ENCODE measurements at places on chromosomes 5 and 9. TPM values are rescaled to one million over a fixed set of nuclear protein-coding genes. Genes with fewer than 3 reads are reported as not detected.

DNA sequence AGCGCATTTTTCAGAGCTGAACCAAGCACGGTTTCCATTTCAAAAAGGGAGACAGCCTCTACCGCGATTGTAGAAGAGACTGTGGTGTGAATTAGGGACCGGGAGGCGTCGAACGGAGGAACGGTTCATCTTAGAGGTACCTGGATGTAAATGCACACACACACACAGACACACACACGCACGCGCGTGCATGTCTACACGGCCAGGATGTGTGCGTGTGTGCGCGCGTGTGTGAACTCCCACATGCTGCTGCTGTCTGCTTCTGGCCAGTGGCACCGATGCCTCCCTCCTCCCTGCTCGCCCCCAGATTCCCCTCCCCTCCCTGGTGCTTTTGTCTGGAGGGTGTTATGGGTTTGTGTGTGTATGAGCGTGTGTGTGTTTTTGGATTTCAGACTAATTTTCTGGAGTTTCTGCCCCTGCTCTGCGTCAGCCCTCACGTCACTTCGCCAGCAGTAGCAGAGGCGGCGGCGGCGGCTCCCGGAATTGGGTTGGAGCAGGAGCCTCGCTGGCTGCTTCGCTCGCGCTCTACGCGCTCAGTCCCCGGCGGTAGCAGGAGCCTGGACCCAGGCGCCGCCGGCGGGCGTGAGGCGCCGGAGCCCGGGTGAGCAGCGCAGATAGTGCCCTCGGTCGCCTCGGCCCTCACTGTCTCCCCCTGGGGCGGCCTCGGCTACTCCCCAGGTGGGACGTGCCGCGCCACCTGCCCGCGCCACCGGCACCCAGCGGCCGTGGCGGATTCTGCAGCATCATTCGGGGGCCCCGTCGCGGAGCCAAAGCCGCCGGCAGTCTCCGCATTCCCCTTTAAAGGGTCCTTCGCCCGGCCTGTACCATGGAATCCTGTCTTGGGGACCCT, at the start of gene NTRK2:
TSS of gene NTRK2 (plus strand) at position 442 of the 850 bp plus-strand sequence. CDS start 1,020 bp downstream, outside the sequence.
- H3K4me3 ChIP-seq = peak within 1 kb of the TSS; percentile 31
- H3K27ac ChIP-seq = no peak within 1 kb of the TSS
- peaks cover 87% of the 10 kb centered on the region for H3K27me3 ChIP-seq
- H3K36me3 ChIP-seq = no peaks in the 10 kb centered on the region
- H3K4me1 ChIP-seq = peaks cover 5% of the 10 kb centered on the region

GRCh38 chr9:116075191-116075590, 78.4 kb upstream of the PAPPA start:
- no peak overlapping the region for H3K27ac ChIP-seq
- no peaks in the 10 kb centered on the region for H3K36me3 ChIP-seq

GRCh38 chr5:35094948-35095347, 47.2 kb upstream of the AGXT2 start:
- H3K4me1 ChIP-seq = no peaks in the 10 kb centered on the region
- H3K4me3 ChIP-seq = no peak overlapping the region
- no peak for DNase-seq
- no peak overlapping the region for H3K27ac ChIP-seq
- no peaks in the 10 kb centered on the region for H3K36me3 ChIP-seq

GRCh38 chr5:146520731-146521130, 4.7 kb upstream of the GPR151 start:
- no peaks in the 10 kb centered on the region for H3K27me3 ChIP-seq
- H3K36me3 ChIP-seq = no peaks in the 10 kb centered on the region
- no peak for DNase-seq
- H3K4me1 ChIP-seq = peaks cover 11% of the 10 kb centered on the region
- H3K27ac ChIP-seq = no peak overlapping the region

DNA sequence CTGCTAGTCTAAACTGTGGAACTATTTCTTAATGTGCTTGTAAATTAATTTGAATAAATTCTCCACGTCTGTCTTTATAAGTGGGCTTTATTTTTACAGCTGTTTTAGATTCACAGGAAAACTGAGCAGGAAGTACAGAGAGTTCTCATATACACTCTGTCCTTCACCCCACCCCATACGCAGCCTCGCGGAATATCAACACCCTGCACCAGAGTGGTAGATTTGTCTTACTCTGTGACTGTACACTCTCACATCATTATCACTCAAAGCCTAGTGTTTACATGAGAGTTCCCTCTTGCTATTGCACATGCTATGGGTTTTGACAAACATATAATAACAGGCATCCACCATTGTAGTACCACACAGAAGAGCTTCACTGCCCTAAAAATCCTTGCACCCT, 179.7 kb upstream of the DAB2 start:
- DNase-seq = no peak
- H3K27me3 ChIP-seq = no peaks in the 10 kb centered on the region
- H3K27ac ChIP-seq = no peak overlapping the region
- no peak overlapping the region for H3K4me3 ChIP-seq

GRCh38 chr5:30607301-30607894, 586.1 kb upstream of the CDH6 start:
- H3K27me3 ChIP-seq = no peaks in the 10 kb centered on the region
- H3K4me3 ChIP-seq = no peak overlapping the region
- no peaks in the 10 kb centered on the region for H3K36me3 ChIP-seq
- H3K27ac ChIP-seq = no peak overlapping the region
- no peak for DNase-seq

GRCh38 chr5:167969998-167970397, 321.4 kb upstream of the WWC1 start:
- peaks cover 81% of the 10 kb centered on the region for H3K4me1 ChIP-seq
- H3K4me3 ChIP-seq = peak overlapping the region; percentile 0
- peak; percentile 66 for DNase-seq
- no peaks in the 10 kb centered on the region for H3K27me3 ChIP-seq
- no peaks in the 10 kb centered on the region for H3K36me3 ChIP-seq

DNA sequence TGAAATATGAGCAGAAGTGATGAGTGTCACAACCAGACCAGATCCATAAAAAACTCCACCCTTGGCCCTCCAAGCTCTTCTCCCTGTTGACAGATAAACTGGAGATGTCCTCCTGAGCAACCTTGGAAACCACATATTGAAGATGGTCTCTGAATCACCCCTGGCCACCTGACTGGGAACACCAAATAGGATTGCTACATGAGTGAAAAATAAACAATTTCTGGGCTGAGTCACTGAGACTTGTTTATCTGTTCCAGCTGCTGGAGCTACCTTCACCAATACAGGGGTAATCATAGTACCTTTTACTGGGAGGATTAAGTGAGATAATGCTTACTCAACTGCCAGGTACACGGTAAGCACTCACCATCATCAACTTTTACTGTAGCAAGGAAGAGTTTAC, 53.3 kb downstream of the PCA3 start:
- H3K27me3 ChIP-seq = peaks cover 16% of the 10 kb centered on the region
- no peak overlapping the region for H3K4me3 ChIP-seq

GRCh38 chr5:53019320-53019719, 30.2 kb downstream of the ITGA2 start:
- H3K27ac ChIP-seq = no peak overlapping the region
- no peaks in the 10 kb centered on the region for H3K27me3 ChIP-seq
- H3K36me3 ChIP-seq = no peaks in the 10 kb centered on the region
- no peaks in the 10 kb centered on the region for H3K4me1 ChIP-seq
- no peak overlapping the region for H3K4me3 ChIP-seq

DNA sequence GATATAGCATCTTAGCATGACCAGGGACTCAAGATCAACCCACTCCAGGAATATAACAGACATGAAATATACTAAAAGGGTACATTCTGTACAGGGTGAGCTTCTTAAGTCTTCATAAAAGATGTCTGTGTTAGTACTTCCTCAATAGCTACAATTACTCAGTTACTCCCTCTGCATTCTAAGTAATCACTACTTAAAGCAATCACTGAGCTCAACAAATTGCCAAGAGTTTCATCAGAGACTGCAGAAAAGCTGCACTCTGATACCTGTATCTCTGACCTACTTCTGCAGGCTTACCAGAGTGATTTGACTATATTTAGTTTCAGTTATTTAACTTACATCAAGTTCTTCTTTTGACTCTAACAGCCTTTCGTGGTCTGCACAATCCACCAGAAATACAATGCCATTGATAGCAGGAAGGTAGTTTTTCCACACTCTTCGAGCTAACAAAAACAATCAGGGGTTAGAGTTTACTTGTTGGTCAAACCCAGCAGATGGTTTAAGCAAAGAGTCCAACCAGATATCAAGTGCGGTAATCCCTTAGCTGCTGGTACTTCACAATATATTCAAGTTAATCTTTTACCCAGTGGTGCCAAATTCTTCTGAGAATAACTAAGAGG, 23.3 kb downstream of the SAR1B start:
- DNase-seq = no peak
- peaks cover 43% of the 10 kb centered on the region for H3K36me3 ChIP-seq
- H3K27ac ChIP-seq = no peak overlapping the region
- H3K27me3 ChIP-seq = no peaks in the 10 kb centered on the region

DNA sequence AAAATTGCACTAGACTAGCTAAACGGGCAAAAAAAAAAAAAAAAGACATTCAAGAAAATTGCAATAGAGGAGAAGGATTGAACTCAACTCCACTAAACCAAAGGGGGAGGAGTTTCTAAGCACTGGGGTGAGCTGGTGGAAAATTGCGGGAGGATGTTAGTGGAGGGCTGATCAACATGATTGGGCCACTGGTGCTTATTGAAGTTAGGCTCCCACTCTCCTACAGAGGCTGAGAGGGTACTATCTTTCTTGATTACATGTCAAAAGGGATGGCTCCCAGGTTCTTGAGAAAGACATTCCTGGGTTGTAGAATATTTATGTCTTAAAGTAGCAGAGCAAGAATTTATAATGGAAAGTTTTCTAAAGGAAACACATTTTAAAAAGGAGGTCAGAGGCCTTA, 38.0 kb downstream of the CAMK4 start:
- H3K4me3 ChIP-seq = no peak overlapping the region
- no peaks in the 10 kb centered on the region for H3K36me3 ChIP-seq
- H3K27me3 ChIP-seq = no peaks in the 10 kb centered on the region
- H3K27ac ChIP-seq = no peak overlapping the region

- H3K4me1 ChIP-seq = no peaks in the 10 kb centered on the region
- H3K27ac ChIP-seq = no peak overlapping the region
- H3K27me3 ChIP-seq = no peaks in the 10 kb centered on the region
Measured at GRCh38 chr9:4774209-4774608, 18.5 kb upstream of the RCL1 start.

DNA sequence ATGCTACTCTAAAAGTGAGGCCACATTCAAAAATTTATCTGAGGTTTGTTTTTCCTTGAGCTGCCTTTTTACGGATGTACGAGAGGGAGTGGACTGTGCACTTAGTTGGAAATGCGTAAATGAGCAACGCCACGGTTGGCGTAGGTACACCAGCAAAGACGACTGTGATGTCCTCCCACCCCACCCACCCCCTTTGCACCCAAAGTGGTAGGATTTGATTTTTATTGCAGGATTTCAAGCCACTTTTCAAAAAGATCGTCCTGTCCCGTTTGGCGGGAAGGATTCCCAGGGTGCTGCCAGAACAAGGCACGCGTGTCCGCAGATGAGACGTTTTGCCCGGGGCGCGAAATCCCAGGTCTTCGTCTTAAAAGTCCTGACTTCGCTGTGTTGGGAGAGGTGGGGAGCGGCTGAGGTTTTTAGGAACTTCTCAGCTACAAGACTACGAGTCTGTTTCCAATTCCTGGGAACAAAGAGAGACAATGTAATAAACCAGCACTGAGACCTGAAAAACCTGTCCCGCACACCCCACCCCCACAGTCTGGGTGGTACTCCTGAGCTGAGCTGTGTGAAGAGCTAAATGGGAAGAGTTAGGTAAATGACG, 1.0 kb upstream of the TLE1 start:
- DNase-seq = no peak
- no peak overlapping the region for H3K27ac ChIP-seq
- peaks cover 41% of the 10 kb centered on the region for H3K27me3 ChIP-seq
- H3K36me3 ChIP-seq = no peaks in the 10 kb centered on the region
- no peaks in the 10 kb centered on the region for H3K4me1 ChIP-seq

DNA sequence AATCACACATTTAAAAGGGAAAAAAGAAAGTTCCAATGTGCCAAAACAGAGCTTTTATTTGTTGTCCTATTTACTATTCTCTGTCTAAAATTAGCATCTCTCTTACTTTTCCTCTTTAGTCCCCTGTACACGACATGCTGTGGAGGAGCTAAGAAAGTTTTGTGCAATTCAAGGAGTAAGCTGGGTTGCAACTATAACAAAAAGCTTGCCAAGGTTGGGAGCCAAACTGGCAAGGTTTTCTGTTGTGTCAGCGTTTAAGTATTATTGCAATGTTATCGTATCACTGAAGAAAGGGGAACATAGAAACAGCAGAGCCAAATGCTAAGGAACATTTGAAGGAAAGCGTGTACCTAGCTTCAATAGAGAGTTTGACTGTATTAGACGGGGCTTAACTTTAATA, 680.8 kb downstream of the CETN3 start:
- DNase-seq = no peak
- no peaks in the 10 kb centered on the region for H3K4me1 ChIP-seq
- H3K27me3 ChIP-seq = no peaks in the 10 kb centered on the region
- no peaks in the 10 kb centered on the region for H3K36me3 ChIP-seq

GRCh38 chr9:4486176-4486575, 4.1 kb upstream of the SLC1A1 start:
- no peaks in the 10 kb centered on the region for H3K27me3 ChIP-seq
- peaks cover 5% of the 10 kb centered on the region for H3K4me1 ChIP-seq
- no peak for DNase-seq
- no peaks in the 10 kb centered on the region for H3K36me3 ChIP-seq
- no peak overlapping the region for H3K4me3 ChIP-seq

DNA sequence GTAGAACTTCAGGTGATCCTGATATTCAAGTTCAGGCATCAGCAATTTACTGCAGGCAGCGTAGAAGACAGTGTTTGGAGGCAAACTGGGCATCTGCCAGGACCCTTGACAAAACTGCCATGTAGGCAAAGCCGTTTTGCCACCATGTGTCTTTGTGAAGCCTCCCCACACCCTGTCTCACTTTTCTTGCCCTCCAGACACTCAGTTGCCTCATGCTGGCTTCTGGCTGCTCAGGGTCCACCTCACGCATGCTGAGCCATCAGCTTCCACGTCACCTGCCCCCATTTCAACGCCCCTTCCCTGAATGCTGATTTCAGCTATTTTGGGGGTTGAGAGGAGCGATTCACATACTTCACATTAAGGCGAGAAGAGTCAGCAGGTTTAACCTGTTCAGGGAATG, 165.2 kb upstream of the KLF9 start:
- H3K4me1 ChIP-seq = no peaks in the 10 kb centered on the region
- no peak for DNase-seq
- no peak overlapping the region for H3K27ac ChIP-seq
- H3K36me3 ChIP-seq = no peaks in the 10 kb centered on the region
- no peak overlapping the region for H3K4me3 ChIP-seq

DNA sequence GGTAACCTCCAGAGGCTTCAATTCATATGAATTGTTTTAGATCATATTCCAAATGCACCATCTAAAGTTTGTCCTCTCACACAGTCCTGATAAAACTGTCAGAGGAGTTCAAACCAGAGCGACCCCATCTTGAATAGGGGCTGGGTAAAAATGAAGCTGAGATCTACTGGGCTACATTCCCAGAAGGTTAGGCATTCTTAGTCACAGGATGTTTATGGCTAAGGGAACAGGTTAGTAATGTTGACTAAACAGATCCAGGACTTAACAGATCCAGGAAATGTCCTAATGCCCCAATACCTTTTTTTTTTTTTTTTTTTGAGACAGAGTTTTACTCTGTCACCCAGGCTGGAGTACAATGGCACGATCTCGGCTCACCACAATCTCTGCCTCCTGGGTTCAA, 192.6 kb upstream of the PRDM9 start:
- no peak overlapping the region for H3K27ac ChIP-seq
- peaks cover 5% of the 10 kb centered on the region for H3K4me1 ChIP-seq
- H3K36me3 ChIP-seq = no peaks in the 10 kb centered on the region

Gene AFAP1L1
- total RNA-seq = 0.21 TPM

Gene HMCN2
- total RNA-seq = 0.28 TPM

Gene IL7R
- 7.7 TPM for total RNA-seq

Gene AQP7
- total RNA-seq = not detected

Gene EGFL7
- total RNA-seq = 98.5 TPM

Gene IL6ST
- 42.2 TPM for total RNA-seq

Gene INSYN2B
- total RNA-seq = 5.6 TPM

Gene S100Z
- not detected for total RNA-seq

Gene ACTBL2
- total RNA-seq = not detected

Measured in A673 (cell line).